Stimulated activated CD8-positive, alpha-beta memory T cell treated with anti-CD3 and anti-CD28 coated beads, Interleukin-4, amount 100 ng/mL, for 48 hours (primary cell): ENCODE measurements at places on chromosomes 4 and X.

DNA sequence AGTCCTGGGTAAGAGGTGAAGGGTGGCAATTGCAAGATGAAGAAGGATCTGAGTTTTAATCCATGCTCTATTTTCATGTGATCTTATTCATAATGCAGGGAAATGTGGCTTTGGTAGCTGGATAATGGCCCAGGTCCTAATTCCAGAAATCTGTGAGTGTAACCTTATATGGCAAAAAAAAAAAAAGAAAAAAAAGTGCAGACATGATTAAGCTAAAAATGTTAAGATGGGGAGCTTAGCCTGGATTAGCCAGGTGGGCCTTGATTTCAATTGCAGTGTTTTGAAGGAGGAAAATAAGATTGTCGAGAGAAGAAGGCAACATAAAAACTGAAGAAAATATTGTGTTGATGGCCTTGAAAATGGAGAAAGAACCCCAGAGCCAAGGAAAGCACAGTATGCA is 867.7 kb upstream of the HS3ST1 start:
- DNase-seq = no peak

DNA sequence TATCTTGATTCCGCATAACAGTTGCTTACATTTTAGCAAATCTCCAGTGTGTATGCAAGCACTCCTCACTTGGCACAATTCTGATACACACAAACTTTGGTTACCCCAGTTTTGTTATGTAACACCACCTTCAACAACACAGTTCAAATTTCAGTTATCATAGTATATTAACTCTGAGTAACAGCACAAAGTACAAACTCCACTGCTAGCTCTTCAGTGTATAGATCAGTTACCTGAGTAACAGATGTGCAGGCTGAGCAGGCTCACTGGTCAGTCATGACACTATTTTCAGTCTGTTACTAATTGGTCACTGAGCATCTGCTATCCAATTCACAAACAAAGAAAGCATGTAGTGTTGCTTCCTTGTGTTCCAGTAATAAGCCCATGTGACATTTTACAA is 55.4 kb downstream of the PKD2 start:
- no peak for DNase-seq

GRCh38 chr4:128371001-128371777 is 83.6 kb upstream of the PGRMC2 start:
- no peak for DNase-seq

GRCh38 chrX:426881-427280 is 40.2 kb upstream of the PPP2R3B start:
- DNase-seq = no peak

DNA sequence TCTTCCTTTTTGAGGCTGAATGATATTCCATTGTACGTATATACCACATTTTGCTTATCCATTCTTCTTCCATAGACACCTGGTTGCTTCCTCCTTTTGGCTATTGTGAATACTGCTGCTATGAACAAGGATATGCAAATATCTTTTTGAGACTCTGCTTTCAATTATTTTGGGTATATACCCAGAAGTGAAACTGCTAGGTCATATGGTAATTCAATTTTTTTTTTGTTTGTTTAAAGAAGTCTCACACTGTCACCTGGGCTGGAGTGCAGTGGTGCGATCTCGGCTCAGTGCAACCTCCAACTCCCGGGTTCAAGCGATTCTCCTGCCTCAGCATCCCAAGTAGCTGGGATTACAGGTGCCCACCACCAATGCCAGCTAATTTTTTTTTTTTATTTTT is 75.3 kb downstream of the METTL14 start:
- DNase-seq = no peak

- no peak for DNase-seq
These were observed 59.7 kb upstream of the IL15 start for GRCh38 chr4:141576585-141577110.

- no peak for DNase-seq
These were observed 38.7 kb downstream of the CPEB2 start for GRCh38 chr4:15040916-15041463.

DNA sequence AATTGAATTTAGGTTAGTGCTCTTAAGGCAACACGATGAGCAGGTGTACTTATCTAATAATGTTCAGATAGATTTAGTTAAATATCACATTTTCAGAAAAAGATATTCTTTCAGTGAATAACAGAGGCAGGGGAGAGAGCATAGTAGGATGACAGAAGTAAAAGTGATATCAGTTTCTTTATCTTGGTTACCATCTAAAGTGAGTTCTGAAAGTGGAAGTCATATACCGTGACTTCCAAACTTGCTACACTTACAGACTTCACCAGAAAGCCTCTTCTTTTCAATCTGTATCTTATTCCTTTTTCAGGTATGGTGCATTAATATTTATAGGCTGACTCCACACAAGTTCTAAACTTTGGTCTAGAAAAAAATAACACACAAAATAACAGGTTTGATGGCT is 124.9 kb downstream of the POU4F2 start:
- no peak for DNase-seq

GRCh38 chr4:129852434-129852833 is 756.5 kb downstream of the C4orf33 start:
- DNase-seq = no peak

DNA sequence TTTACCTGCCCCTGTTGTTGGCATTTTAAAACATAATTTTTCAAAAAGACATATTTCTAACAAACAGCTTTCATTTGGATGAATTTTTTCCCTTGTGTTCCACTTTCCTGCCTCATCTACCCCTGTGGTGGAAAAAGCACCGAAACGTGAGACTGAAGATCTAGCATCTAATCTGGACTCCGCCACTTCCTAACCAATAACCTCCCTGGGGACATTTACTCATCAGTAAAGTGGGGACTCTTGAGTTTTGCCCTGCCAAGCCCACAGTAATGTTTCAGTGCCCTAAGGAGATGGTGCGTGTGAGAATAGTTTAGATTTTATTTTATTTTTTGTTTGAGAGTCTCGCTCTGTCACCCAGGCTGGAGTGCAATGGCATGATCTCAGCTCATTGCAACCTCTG is 56.7 kb downstream of the ADGRG2 start:
- DNase-seq = no peak

- DNase-seq = no peak
These were observed 485.0 kb upstream of the FAT1 start for GRCh38 chr4:187208651-187209050.

DNA sequence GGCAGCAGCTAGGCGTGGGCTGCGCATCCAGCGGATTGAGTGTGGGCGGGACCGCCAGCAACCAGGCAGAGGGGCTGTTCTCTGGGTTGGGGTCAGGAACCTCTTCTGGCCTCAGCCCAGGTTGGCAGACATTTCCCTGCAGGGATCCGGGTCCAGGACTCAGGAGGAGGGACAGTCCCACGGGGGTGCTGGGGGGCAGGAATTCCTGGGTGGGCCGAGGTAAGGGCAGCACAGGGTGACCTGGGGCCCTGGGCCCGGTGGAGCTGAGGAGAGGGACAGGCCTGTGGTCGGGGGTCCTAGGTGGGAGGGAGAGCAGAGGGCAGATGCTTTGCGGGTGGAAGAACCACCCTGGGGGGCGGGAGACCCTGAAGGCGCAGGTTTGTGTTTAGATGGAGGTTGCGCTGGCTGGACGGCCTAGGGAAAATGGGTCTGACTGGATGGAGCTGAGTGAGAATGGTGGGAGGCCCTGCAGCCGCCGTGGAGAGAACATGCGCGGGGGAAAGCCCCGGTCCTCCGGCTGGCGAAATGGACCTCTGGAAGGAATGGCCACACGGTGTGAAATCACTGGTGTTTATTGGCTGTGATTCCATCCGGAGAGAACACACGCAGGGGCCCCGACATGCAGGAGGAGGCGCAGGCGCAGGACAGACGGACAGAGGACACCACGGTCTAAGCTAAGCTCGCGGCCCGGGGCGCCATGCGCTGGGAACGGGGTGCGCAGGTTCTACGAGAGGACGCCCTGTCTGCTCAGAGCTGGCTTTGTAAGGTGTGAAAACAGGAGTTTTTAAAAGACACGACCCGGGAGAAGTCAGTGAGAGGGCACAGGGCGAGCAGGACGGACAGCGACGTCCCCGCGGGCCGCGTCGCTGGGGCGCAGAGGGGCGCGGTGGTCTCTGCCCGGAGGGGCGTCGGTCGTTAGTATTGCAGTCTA is 41.3 kb downstream of the CPLX1 start:
- DNase-seq = no peak

GRCh38 chr4:26319949-26320537 is 771 bp upstream of the RBPJ start:
- DNase-seq = no peak

DNA sequence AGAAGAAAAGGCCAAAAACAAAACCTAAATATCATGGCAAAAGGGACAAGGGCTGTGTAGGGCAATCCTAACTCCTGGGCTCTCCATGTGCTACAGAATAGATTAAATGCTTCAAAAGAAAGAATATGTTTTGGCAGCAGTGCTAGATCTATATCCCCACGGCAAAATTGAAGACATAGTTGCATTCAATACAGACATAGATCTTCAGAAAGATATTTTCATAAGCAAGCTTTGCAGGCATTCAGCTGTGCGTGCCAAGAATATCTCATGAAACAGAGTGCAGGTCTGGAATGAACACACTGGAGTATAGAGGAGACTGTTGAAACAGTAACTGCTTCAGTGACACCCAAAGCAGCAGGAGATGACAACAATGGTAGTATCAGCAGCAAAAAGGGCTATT is 1476.9 kb downstream of the ARAP2 start:
- no peak for DNase-seq

DNA sequence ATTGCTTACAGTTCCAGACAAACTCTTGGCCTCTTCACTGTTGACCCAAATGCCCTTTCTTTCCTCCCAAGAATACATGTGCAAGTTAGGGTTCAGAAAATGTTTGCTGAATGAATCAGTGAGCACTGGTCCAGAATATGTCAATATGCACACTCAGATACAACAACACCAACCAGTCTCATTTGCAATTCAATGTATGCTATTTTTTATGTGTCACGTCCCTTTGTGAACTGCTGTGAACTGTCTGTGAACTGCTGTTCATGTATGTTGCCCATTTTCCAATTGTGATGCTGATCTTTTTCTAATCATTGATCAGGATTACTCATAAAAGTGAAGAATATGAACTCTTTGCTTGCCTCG is 17.8 kb downstream of the GAB3 start:
- DNase-seq = no peak

DNA sequence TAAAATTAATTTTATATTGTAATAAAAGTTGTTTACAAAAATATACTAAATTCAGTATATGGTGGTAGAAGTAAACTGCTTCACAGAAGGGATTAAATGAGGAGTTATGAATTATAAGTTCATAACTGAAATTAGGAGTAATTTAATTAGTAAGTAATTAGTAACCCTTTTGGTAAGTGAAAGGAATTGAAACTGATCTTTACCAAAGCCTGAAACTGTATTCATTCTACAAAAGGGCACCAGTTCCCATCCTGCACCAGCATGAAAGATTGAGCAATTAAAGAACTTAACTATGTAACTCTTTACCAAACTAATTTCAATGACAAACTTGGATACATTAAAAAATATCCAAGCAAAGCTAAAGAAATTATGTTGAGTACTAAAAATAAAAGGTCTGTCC is 8.2 kb downstream of the MED14 start:
- no peak for DNase-seq

GRCh38 chrX:9476810-9477575 is 12.1 kb downstream of the TBL1X start:
- DNase-seq = no peak

DNA sequence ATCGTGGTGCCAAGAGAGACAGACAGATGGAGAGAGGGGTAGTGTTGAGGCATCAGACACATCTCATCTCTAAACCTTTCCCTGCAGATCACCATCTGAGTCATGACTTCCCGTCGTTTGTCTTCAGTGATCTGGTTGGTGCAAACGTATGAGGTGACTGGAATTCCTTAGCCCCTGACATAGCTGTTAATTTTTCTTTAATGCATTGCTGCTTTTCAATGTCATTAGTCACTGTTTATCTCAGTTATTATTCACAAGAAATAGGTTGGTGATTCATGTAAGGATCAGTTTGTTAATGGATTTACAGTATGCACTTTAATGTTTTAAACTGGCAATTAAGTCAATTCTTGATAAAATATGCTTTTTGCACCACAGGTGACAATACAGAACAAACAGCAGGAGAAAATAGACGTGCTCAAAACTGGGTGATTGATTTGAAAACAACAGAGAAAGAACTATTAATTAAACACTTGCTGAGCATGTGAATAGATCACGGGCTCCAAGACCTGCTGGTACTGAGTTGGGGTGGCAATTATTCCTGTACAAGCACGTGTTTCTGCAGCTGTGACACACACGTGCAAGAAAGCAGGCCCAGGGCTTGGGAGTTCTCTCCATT is 1.3 kb upstream of the TMEM154 start:
- DNase-seq = no peak

- no peak for DNase-seq
These were observed 42.6 kb downstream of the PLS3 start for GRCh38 chrX:115603534-115604074.

DNA sequence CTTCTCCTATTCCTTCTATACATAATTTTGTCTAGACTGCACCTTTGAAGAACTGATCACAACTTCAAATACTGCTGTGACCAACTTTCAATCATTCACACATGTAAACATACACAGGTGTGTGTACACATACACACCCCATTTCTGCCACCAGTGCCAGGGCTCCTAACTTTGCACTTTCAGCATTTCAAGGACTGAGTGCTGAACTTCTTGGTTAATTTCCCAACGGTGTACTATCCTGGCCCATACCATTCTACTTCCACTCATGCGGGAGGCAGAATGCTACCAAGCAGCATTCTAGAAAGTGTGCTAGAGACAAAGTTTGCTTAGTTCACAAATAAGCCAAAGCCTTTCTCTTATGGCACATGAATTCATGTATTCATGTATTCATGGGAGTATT is 51.2 kb downstream of the RPGR start:
- DNase-seq = no peak

- DNase-seq = no peak
These were observed 483.2 kb downstream of the SMARCA1 start for GRCh38 chrX:129040124-129040523.

- DNase-seq = no peak
These were observed 23.4 kb downstream of the ARHGEF9 start for GRCh38 chrX:63761639-63762038.

DNA sequence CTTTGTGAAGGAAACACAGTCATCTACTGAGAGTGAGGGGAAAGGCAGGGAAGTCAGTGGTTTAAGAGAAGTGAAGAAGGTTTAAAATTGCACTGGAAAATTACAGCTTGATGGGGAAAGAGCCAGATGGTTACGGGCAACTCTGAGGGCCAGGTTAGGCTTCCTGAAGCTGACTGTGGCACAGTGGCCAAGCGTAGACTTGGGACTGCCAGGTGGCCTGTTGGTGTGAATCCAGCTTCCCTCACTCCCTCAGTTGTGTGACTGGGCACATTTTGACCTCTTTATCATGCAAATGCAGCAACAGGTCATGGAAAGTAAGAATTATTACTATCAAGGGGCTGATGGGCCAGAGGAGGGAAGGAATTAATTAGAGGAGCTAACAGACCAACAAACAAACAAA is 390.1 kb downstream of the UNC5C start:
- no peak for DNase-seq

DNA sequence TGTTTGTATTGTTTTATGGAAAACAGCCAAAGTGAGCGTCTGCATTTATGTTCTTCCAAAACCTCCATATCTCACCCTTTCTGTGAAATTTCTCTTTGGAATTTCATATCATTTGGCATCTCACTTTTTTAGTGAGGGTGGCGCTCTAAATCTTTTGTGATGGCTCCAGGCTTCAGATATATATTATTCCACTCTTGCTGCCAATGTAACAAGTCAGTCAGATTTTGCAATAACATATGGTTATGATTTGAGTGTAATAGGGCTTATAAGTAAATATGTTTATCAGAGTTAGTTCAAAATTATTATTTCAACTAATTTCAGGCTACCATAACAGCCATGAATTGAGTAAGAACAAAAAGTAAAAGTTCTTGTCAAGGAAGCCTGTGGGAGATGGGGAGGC is 314.7 kb downstream of the PDGFC start:
- no peak for DNase-seq

GRCh38 chr4:110499126-110499525 is 23.2 kb downstream of the ENPEP start:
- no peak for DNase-seq
